MV-4-11 (cell line): ENCODE measurements at places on chromosomes 16 and 17.

GRCh38 chr16:15672514-15673167 lies 22.6 kb downstream of the NDE1 start:
- peak; percentile 99 for DNase-seq

DNA sequence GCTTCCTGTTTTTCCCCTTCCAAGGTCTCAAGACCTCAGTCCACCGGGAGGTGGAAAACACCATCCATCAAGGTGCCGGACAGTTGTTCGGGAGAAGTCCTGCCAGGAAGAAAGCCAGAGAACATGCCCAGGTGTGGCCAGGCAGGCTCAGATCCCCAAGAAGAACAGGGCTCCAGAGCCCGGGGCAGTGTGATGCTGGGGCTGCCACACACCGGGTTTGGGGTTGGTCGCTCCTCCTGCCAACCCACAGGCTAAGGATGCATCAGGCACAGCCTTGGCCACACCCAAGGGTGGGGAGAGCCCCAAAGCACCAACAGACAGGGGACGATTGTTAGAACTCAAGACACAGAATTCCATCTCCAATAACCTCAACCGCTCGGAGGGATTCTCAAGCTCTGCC lies 19.7 kb downstream of the ZFHX3 start:
- no peak for DNase-seq

- DNase-seq, result no peak
Observed at GRCh38 chr16:79316004-79316458, 284.5 kb downstream of the MAF start.

- no peak for DNase-seq
Observed at GRCh38 chr16:25212636-25213035, 4.1 kb upstream of the AQP8 start.

DNA sequence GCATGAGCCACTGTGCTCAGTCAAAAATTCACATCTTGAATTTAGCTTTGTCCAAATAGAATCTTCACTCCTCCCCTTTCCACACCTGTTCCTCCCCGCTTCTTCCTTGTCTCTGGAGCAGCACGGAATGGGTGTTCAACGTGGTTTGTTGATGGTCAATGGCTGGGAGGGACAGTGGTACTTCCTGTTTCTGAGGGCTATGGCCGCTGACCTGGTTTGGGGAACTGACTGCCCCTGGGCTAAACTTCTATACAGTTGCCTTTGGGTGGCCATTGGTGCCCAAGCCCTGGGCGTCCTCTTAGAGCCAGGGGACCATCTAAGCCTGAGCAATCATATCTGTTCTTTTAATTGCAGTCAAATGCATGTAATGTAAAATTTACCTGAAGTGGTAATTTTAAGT lies 19.1 kb upstream of the WFIKKN2 start:
- no peak for DNase-seq
